CD4-positive, alpha-beta T cell treated with Interferon alpha-2 for 1 hour (primary cell): ENCODE measurements at places on chromosomes 13 and 19.

DNA sequence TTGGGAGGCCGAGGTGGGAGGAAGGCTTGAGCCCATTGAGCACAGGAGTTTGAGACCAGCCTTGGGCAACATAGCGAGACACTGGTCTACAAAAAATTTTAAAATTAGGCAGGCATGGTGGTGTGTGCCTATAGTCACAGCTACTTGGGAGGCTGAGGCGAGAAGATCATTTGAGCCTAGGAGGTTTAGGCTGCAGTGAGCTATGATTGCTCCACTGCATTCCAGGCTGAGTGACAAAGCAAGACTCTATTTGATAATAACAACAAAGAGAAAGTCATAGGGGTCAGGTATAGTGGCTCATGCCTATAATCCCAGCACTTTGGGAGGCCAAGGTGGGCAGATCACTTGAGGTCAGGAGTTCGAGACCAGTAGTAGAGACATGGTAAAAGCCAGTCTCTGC is 4.6 kb upstream of the SLC44A2 start:
- DNase-seq = no peak

GRCh38 chr19:13155472-13156359 is 5.5 kb downstream of the IER2 start:
- peak; percentile 90 for DNase-seq

DNA sequence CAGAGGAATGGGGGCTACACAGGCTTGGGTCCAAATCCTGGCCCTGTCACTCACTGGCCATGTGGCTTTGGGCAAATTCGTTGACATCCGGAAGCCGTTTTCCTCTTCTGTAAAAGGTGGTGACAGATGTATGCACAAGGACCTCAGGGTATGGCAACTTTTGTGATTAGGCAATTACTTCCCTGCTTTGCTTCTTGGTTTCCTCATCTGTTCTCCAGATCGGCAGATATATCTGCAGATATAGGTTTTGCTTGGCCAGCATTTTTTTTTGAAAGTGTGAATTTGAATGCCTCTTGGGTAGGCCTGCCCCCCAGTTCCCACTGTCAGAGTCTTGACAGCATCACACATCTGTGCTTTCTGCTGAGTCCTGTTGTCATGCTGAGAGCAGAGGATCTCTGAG is 17.7 kb downstream of the TMEM272 start:
- no peak for DNase-seq

DNA sequence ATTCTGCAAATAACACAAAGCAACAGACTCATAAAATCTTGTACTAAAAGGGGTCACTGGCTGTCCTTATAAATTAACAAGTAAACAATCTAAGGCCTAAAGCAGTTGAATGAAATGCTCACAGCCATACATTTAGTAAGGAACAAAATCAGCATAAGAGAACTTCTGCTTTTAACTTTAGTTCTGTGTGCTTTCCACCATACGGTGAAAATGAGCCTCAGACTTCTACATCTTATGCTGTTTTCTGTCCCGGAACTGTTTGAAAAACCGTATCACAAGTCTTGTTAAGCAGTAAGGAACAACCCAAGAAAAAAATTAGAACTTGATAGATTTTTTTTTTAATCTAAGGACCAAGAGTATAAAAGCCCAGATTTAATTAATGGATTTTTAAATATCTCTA is 549.1 kb upstream of the MIR17HG start:
- no peak for DNase-seq

DNA sequence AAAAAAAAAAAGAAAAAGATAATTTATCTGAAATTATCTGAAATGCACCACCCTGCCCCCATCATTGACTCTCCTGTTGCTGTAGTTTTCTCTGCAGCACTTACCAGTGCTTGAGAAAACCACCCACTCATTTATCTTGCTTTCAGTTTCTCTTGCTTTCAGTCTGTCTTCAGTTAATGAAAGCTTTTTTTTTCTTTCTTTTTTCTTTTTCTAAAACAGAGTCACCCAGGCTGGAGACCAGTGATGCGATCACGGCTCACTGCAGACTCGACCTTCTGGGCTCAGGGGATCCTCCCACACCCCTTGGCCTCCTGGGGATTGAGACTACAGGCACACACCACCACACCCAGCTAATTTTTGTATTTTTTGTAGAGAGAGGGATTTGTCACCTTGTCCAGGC is 4.3 kb upstream of the ACP5 start:
- peak; percentile 75 for DNase-seq

- no peak for DNase-seq
Observed at GRCh38 chr13:44207476-44207875, 166.1 kb upstream of the SERP2 start.

DNA sequence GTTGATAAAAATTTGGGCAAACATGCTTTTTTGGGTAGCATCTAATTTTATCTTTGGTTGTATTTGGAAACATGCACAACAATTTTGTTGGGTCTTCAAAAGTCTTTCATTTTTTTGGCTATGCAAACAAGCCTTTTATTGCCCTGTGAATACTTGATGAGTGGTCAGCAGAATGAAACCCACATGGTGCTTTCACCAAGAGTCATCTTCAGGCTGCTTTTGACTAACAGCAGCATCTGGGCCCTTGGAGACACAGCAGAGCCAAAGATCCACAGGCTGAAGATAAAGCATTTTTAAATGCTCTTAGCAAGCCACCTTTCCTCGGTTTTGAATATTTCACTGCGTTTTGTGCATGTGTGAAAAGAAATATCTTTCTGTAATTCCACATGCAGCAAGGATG is 154.9 kb downstream of the FGF9 start:
- no peak for DNase-seq
